Stimulated activated CD8-positive, alpha-beta memory T cell treated with anti-CD3 and anti-CD28 coated beads, Interleukin-15, amount 100 ng/mL, for 1 hour (primary cell): ENCODE measurements at places on chromosomes 1 and 21.

GRCh38 chr1:19165501-19165900 lies 44.6 kb downstream of the UBR4 start:
- DNase-seq = no peak

GRCh38 chr1:172411791-172412338 lies 8.6 kb upstream of the C1orf105 start:
- DNase-seq = no peak

- DNase-seq = no peak
Measured at GRCh38 chr1:205975387-205975998, 27.7 kb downstream of the RAB7B start.

- DNase-seq = no peak
Measured at GRCh38 chr21:42646836-42647235, 6.6 kb upstream of the PDE9A start.

DNA sequence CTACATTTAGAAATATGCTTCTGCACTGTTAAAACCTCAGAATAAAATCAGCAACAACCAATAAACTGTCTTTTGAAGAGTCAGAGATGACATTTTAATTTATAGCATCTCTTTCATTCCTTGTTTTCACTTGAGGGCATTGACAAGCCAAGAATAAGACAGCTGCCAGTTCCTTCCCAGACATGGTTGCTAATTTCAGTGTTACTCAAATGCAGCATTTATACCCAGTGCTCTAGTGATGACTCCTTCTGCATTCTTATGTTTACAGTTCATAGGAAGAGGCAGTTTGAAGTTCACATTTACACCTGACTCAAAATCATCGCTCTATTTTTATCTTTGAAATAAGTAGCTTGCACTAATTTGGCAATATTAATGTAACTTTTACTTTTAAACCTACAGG lies 44.9 kb downstream of the PLA2G4A start:
- no peak for DNase-seq

DNA sequence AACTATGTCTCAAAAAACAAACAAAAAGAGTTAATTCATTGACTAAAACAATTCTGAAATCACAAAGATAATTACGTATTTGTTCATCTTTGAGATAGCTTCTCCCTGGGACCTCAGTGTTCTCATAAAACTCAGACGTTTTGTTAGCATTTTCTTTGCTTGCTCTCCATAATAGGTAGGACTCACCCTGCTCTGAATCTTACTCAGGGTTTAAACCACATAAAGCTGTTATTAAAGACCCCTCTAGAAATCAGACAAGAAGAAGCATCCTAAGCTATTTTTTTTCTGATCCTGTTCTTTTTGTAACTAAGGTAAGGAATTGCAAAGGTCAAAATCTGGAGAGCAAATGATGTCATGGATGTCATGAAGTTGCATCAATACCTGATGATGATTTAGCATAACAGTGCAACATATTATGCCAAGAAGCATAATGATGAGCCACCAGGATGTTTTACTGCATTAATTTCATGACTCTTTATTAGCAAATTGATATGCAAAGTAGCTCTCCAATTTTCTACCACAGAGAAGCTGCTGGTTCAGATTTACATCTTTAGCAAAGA lies 2.4 kb downstream of the FBXO42 start:
- DNase-seq = no peak

DNA sequence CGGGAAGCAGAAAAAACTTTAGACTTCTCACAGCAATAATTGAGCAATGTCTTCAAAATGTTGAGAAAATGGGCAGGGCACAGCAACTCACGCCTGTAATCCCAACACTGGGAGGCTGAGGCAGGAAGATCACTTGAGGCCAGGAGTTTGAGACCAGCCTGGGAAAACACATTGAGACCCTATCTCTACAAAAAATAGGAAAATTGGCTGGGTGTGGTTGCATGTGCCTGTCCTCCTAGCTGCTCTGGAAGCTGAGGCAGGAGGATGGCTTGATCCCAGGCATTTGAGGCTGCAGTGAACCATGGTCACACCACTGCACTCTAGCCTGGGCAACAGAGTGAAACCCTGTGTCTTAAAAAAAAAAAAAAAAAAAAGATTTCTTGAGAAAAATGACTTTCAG lies 7.8 kb upstream of the ZFP69 start:
- no peak for DNase-seq

DNA sequence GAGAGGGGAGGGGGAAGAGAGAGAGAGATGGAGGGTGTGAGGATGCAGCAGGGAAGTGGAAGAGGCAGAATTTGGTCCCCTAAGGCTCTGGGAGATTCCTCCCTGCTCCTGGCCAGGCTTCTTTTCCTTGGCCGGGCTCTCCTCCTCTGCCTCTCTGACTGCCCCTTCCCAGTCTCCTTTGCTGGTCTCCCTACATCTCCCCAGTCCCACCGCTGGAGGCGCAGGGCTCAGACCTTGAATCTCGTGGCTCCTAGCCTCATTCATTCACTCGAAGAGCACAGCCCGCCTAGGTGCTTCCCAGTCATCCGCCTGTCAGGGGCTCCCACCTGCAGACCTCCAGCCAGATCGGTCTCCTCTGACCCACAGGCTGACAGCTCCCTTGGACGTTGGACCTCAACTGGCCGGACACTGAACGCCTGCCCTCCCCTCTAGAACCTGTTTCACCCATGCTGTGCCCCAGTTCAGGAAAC lies 76.5 kb downstream of the VWA5B1 start:
- no peak for DNase-seq

DNA sequence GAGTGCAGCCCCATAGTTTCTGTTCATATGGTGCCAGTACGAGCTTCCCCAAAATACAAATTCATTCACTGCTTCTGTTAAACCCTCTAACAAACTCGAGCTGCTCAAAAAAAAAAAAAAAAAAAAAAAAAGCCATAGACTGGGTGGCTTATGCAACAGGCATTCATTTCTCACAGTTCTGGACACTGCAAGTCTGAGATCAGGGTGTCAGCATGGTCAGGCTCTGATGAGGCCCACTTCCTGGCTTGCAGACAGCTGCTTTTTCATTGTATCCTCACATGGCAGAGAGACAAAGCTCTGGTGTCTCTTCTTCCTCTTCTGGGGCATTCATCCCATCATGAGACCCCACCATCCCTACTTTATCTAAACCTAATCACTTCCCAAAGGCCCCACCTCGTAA lies 121.6 kb downstream of the PTBP2 start:
- DNase-seq = no peak

DNA sequence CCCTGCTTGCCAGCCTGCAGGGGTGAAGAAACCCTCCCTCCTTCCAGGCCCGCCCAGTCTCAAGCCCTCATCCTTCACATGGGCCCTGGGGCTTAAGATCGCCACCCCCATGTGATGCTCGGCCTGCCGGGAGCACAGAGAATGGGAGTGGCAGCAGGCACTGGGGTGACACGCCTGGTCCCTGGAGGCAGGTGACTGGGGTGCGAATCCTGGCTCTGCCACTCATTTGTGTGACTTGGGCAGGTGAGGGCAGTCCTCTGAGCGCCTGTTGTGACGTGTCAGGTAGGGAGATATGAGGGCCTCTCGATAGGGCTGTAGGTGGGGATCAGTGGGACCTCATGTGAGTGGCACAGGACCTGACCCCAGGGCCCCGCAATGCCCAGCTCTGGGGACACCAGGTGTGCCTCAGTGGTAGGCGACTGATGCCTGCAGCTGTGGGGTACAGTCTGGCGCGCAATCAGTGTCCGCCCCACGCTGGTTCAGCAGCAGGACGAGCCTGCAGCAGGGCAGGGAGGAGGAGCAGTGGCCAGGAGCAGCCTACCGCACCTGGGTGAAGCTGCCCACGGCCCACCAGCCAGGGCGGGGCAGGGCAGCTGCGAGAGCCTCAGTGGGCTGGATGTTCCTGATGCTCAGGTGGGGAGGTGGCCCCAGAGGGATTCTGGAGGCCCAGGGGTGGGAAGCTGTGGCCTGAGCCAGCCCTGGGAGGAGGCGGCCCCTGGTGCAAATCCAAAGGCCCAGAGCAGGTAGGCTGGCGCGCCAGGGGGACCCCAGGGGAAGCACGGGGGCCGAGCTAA lies 6.2 kb downstream of the SH2D5 start:
- no peak for DNase-seq

- no peak for DNase-seq
Measured at GRCh38 chr1:103101399-103101798, 6.9 kb downstream of the COL11A1 start.

DNA sequence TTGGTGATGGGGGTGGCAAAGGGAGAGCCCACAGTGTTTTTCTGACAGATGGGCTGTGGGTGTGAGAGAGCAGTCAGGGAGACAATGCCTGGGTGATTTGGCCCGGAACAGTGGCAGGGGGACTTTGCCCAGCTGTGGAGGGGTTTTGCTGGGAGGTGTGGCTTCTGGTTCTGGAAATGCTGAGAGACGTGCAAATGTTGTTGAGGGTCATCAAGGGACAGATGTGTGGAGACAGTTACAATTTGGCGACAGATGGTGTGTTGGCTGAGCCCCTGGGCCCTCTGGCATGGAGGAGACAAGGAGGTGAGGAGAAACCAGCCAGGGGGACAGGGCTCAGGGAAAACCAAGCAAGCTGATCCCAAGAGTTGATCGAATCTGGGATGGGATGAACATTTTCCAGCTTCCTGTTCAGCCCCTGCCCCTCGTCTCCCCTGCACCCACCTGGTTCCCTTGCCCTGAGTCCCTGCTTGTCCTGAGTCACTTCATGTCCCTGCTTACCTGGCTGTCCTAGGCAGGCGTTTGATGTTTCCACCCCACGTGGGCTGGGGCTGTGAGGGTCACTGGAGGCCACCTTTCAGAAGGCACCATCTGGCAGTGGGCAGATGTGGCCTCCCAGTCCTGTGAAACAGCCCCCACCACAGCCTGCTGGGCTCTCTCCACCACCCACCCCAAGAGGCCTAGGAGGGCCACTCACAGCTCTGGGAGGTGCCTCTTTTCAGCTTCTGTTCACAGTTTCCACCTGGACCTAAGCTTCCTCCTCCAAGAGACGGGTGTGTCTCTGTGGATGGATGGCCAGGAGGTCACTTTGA lies 15.8 kb upstream of the ZNF678 start:
- no peak for DNase-seq

- no peak for DNase-seq
Measured at GRCh38 chr1:2174348-2175054, 20.1 kb downstream of the FAAP20 start.

DNA sequence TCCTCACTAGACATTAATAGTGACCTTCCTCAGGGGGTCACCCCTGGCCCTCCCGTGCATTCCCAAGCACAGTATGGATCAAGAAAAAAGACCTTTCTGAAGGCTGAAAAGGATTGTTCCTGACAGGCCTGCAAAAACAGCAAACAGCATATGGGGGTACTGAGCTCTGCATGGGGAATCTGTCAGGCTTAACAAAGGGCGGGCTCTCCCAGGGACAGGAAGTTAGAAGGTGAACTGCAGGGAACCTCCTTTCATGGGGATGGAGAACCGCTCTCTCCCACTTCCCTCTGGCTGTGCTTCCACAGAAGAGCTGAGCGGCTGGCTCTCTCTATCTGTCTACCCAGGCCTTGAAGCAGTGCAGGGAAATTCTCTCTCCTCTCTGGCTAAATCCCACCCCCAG lies 91.7 kb downstream of the DTL start:
- no peak for DNase-seq

GRCh38 chr1:66043186-66043585 lies 250.5 kb downstream of the PDE4B start:
- DNase-seq = no peak

DNA sequence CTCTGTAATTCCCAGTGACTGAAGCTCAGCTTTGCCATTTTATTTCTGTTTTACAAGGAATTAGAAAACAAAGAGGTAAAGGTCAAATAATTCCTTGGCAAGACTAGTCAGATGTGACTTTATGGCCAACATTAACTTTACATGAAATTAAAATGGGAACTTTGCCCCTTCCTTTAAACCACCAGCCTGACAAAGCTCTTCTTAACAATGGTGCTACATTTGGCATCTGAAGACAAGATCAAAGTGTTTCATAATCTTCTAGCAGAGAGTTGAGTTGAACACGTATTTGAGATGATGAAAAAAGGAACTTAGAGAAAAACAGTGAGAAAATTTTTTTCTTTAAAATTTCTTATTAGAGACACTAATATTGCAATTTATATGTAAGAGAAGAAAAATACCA lies 193.8 kb downstream of the AK5 start:
- no peak for DNase-seq

- DNase-seq = no peak
Measured at GRCh38 chr1:235683653-235684052, 34.1 kb upstream of the GNG4 start.

- DNase-seq = no peak
Measured at GRCh38 chr1:1550591-1551432, 10.4 kb upstream of the TMEM240 start.
